NCI-H524 (cell line): ENCODE measurements at places on chromosomes 16 and 17.

DNA sequence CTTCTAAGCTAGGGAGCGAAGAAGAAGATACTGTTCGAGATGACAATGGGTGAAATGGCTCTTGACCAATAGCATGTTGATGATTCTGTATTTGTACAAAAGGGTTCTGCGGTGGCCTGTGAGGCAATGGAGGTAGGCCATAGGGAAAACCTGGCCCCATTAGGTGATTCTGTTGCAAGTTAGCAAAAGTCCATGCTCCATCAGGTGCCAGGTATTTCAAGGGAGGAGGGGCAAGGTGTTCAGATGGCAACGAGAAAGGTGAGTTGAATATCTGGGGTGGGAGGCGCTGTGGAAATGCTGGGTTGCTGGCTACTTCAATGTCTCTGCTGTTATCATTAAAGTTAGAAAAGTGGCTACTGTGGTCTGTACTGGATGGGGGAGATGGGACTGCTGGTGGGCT is 62.8 kb downstream of the CACNG1 start:
- DNase-seq = no peak

GRCh38 chr17:15395091-15395490 is 53.7 kb upstream of the TEKT3 start:
- no peak for DNase-seq

GRCh38 chr16:28874406-28874805 is 3.9 kb upstream of the ATP2A1 start:
- DNase-seq = no peak

DNA sequence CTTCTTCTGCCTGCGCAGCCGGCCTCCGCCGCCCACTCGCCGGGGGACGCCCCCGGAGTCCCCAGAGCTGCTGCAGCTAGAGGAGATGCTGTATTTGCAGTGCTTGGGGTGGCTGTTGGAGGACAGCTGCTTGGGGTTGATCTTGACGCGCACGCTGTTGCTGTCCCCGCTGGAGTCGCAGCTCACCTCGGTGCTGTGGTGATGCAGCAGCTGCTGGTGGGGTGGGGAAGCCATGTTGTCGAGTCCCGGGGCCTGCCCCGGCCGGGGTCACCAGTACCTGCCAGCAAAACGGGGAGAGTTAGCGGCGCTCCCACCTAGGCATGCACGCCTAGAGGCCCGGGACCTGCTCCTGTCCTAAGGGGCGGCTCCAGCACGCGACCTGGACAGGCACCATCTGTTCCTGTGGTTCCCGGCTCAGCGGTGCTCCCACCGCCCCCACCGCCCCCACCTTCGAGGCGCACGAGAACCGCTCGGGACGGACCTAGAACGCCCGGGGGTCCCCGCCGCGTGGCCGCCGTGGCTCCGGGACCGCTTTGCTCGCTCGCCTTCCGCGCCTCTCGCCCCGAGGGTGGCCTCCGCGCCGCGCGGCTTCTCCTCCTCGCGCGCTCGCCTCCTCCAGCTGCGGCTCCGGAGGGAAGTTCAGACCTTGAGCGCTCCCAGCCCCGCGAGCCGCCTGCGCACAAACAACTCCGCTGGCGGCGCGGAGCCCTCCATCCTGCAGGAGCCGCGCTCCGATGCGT is 863 bp downstream of the ADCY9 start:
- peak; percentile 70 for DNase-seq

- DNase-seq = no peak
Observed at GRCh38 chr16:48136547-48137360, 19.0 kb downstream of the ABCC12 start.

DNA sequence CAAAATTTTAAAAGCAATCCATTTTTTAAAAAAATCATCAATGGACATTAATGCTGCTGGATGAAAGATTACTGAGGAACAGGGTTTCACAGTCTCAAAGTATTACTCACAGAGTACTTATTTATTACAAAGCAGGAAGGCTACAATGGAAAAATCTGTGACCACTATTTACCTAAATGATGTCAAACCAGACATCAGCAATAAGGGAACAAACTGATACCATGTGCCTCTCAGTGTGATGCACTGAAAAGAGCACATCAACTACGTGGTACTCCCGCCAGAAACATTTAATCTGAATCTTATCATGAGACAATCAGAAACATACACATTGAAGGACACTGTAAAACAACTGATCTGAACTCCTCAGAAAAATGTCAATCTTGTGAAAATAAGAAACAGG is 124.2 kb downstream of the PARN start:
- no peak for DNase-seq

- DNase-seq = no peak
Observed at GRCh38 chr16:11290102-11290893, 9.2 kb upstream of the PRM1 start.

GRCh38 chr16:51490866-51491265 is 339.8 kb upstream of the SALL1 start:
- no peak for DNase-seq

- DNase-seq = no peak
Observed at GRCh38 chr16:87700406-87701077, 65.2 kb downstream of the KLHDC4 start.

GRCh38 chr17:79045842-79046196 is 21.9 kb downstream of the C1QTNF1 start:
- DNase-seq = peak; percentile 81

DNA sequence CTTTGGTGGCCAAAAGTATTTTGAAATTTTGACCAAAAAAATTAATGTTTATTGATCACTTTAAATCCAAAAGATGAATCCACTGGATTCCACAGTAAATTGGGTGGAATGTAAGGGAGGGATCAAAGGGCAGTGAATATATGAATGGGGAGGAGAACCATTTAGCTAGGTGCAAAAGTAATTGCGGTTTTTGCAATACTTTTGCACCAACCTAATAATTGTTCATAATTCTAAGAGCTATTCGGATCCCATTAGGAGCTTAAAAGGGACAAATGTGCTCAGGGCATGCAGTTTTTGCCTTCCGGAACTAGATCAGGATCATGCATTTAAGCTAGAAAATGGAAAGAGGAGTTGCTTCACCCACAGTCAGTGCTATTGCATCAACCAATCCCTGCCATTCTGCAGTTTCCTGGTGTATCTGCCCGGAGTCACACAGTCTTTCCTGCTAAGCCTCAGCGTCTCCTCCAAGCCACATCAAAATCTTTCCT is at the start of gene LPO:
Gene LPO, plus strand, starts transcription at position 438 of the 488 bp plus-strand sequence. CDS start 4,396 bp downstream, outside the sequence.
- DNase-seq = no peak

- no peak for DNase-seq
Observed at GRCh38 chr16:86512860-86513470, 2.6 kb downstream of the FOXF1 start.

- no peak for DNase-seq
Observed at GRCh38 chr16:54912720-54913119, 17.9 kb upstream of the IRX5 start.

DNA sequence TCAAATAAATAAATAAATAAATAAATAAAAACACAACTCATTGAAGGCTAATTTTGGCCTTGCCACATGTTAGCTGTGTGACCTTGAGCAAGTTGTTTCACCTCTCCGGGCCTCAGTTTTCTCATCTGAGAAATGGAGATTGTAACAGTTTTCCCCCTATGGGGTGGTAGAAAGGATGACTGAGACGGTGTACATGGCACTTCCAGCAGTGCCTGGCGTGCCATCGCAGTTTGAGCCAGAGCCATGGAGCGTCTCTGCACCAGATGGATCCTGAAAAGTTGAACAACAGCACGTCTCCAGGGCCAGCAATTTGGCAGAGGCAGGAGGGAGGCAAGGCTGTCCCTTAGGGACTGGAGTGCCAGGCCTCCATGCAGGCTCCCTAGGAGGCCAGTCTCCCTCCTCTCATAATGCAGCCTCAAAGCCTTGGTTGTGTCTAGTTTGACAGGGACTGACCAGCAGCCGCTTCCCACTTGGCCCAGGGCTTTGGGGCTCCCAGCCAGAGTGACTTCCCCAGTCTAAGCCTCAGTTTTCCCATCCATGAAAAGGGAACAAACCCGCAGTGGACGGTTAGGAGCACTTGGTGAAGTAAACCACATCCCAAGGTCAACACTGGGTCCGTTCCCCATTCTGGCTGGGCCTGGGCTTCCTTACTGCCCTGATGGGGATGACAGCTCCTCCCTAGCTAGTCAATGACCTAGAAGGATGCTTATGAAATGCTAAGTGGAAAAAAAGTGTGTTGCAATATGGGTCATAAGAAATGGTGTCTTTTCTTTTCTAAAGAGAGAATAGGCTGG is 19.3 kb downstream of the SOCS1 start:
- no peak for DNase-seq

GRCh38 chr16:28189245-28189644 is 22.5 kb downstream of the XPO6 start:
- DNase-seq = no peak

GRCh38 chr17:79438546-79439334 is 172.1 kb downstream of the RBFOX3 start:
- DNase-seq = no peak

GRCh38 chr17:59469786-59470485 is 95.5 kb upstream of the DHX40 start:
- DNase-seq = no peak
